ENCODE measurements at places on chromosomes 13 and 19.

GRCh38 chr19:48943081-48943480 lies 9.6 kb downstream of the DHDH start:
- DNase-seq, result no peak

GRCh38 chr19:54160182-54160811 lies 776 bp upstream of the LENG1 start:
- no peak for DNase-seq

DNA sequence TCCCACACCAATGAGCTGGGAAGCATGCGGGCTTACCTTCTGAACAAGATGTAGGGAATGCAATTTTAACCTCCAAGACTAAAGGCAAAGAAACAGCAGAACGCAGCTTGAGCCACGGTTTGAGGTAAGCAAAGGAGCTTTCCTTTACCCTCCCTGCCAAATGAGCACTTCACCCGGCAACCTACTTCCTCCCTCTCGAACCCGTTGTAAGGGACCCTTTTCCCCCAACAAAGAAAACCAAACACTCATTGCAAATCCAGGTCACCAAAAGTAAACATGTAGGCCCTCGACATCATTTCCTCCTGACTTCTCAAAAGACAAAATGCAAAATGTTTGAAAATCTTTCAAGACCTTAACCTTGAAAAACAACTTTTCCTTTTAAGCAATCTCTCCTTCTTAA lies 65.3 kb downstream of the ABCC4 start:
- no peak for DNase-seq

- DNase-seq, result no peak
These were observed 18.7 kb downstream of the ZNF586 start for GRCh38 chr19:57788114-57788692.

GRCh38 chr19:18846862-18847548 lies 15.2 kb downstream of the UPF1 start:
- DNase-seq, result no peak

DNA sequence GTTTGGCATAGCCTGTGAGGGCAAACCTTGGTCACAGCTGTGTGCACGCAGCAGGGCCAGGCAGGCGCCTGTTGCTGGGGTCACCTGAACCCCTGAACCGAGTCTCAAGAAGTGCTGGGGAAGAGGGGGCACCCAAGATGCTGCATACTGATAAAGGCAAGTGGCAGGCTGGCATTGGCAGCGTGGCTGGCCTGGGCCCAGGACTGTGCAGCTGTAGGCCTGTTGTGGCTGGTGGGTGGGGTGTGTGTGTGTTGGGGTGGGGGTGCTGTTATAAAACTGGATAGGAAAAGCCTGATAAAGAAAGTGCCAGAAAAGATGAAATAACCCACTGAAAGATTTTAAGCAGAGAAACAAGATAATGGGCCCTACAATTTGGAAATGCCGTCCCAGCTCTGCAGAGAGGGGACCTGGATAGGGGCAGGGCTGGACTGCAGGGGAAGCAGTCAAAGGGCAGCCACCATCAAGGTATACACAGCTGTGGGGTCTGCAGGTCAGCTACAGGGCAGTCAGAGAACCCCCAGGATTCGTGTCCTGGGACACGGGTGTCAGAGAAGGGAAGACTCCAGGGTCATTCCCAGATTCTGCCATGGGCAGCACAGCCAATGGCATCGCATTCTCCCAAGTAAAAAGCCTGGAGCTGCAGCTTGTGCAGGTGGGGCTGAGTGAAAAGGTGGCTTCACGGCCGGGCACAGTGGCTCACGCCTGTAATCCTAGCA lies 33.2 kb downstream of the CILP2 start:
- no peak for DNase-seq

- DNase-seq, result no peak
These were observed 396.9 kb downstream of the MYO16 start for GRCh38 chr13:109026266-109026665.

- DNase-seq, result no peak
These were observed 2.9 kb upstream of the C2CD4C start for GRCh38 chr19:411723-412355.

DNA sequence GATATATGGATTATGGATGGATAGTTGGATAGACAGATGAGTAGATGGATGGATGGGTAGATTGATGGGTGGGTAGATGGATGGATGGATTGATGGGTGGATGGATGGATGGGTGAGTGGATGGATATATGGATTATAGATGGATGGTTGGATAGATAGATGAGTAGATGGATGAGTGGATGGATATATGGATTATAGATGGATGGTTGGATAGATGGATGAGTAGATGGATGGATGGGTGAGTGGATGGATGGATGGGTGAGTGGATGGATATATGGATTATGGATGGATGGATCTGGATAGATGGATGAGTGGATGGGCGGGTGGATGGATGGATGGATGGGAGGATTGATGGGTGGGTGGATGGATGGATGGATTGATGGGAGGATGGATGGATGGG lies 36.4 kb upstream of the TNFAIP8L1 start:
- no peak for DNase-seq

Measured in NCI-H1436 treated with DMSO at 0.1 percent for 48 hours (cell line).